Activated CD4-positive, alpha-beta T cell treated with anti-CD3 and anti-CD28 coated beads for 48 hours (primary cell): ENCODE measurements at places on chromosomes 13 and 19.

- no peak for DNase-seq
Observed at GRCh38 chr13:86729206-86729605, 930.0 kb upstream of the SLITRK6 start.

GRCh38 chr13:68998056-68998455, 1109.6 kb upstream of the ATXN8OS start:
- no peak for DNase-seq

- peak; percentile 59 for DNase-seq
Observed at GRCh38 chr19:33796164-33796875, at the start of gene KCTD15. Gene KCTD15, plus strand, starts transcription at chr19:33796870. Its CDS starts 3,585 bp downstream, at chr19:33800455.

DNA sequence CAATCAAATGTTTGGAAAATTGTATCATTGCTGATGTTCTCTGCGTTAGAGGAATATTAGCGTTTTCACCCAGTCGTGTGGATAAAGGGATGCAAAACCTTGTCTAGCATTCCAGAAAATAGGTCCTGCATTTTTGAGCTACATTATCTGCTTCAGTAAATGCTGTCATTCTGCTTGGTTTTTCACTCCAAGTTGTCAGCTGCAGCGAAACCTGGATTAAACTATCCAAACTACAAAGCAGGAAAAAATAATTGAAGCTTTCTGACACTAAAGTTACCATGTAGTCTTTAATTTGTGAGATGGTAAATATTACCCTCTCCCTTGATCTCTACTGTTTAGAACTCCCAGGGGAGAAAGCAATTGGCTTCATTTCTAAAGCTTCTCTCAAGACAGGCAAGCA, 1795.5 kb upstream of the PRR20A start:
- DNase-seq: no peak

DNA sequence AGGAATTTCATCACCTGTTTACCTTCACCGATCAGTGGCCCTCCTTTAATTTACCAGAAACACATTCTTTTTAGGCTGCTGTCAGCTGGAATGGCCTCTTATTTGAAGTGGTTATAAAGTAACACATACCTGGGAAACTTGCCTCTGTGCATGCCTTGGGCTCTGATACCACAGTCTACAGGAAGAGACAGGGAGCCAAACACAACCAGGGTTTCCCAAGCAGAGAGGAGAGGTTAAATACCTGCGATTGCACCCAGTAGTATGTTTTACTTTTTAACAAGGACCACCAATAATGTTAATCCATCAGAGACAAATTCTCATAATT, 444.0 kb upstream of the SGCG start:
- DNase-seq: no peak

DNA sequence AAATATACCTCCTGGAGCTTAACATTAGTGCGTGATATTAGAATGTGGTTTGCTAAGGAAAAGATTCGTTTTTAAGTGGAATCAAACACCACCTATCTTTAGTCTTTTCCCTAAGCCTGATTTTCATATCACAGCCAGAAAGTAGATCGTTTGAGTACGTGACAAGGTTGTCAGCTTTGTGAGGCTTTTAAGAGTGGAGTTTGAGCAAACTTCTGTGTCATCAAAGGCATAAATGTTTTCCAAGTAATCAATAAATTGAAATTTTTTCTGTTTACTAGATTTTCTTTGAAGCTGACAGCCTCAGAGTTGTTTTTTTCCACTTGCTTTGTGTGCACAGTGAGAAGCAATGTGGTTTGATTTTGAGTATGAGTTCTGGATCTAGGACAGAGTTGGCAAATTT, 6.5 kb upstream of the ZNF331 start:
- no peak for DNase-seq

- DNase-seq: no peak
Observed at GRCh38 chr13:68851026-68851425, 1256.6 kb upstream of the ATXN8OS start.

DNA sequence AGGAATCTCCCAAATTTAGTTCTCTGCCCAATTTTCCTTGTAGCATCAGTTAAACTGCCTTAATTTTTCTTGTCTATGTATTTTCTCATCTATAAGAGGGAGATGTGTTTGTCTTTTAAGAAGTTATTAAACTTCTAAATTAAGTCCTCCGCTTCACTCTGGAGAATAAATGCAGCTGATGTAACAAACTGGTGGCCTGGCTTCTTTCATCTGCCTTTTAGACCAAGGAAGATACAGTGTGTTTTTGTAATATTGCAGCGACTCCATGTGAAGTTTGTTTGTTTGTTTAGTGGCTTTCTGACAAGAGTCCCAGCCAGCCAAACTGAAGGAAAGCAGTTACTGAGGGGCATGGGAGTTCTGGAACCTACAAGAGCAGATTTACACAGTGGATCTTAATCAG, 56.4 kb downstream of the KLF12 start:
- no peak for DNase-seq

DNA sequence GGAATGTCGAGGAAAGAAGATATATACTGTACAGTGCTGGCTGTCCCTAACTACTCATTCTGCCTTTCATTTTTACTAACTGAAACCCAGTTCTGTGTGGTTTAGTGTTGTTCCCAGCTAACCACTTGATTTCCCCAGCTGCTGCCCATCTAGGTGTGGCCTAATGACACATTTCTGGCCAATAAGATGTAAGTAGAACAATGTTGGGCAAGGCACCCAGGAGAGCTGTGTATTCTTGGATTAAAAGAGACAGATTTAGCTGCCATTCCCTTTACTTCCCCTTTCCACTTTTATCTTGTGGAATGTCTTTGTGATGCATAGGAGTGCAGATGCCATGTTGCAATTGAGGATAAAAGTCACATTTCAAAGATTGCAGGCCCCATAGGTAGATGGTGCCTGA, 28.3 kb upstream of the PCDH9 start:
- no peak for DNase-seq

DNA sequence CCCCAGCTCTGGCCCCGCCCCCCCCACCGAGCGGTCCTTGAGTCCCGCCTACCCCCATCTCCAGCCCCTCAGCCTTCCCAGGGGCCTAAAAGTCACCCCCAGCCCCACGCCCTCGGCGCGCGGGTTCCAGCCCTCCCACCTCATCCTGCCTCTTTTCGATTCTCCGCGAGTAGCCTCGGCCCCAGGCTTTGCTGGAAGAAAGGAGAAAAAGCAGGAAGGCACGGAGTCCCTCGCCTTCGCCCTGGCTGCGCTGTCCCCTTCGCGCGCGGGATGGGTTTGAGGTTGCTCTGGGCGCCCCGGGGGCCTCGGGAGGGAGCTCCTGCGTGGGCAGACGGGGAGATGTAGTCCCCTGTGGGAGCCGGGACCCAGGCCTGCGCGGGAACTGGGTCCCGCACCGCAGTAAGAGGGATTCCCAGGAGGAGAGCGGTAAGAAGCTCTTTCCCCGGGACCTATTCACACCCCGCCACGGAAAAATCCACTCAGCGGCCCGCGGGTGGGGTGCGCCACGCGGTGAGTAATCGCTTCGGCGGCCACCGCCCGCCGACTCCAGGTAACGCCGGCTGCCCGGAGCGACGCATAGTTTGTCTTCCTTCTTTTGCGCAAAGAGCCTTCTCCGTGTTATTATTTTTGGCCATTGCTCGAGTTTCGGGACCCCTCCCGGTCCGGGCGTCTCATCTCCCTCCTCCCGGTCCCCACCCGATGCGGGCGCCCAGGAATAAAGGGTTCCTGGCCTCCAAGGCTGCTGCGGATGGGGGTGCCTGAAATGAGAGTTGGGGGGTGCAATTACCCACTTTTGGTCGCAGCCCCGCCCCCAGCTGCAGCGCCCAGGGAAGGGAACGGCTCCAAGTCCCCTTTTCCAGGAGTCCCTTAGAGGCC, 865 bp upstream of the CRLF1 start:
- no peak for DNase-seq

- no peak for DNase-seq
Observed at GRCh38 chr13:50627111-50627510, 216.4 kb downstream of the DLEU7 start.

GRCh38 chr13:100547791-100548201, 40.8 kb downstream of the GGACT start:
- no peak for DNase-seq

- no peak for DNase-seq
Observed at GRCh38 chr13:43434191-43434590, 352.6 kb downstream of the ENOX1 start.

DNA sequence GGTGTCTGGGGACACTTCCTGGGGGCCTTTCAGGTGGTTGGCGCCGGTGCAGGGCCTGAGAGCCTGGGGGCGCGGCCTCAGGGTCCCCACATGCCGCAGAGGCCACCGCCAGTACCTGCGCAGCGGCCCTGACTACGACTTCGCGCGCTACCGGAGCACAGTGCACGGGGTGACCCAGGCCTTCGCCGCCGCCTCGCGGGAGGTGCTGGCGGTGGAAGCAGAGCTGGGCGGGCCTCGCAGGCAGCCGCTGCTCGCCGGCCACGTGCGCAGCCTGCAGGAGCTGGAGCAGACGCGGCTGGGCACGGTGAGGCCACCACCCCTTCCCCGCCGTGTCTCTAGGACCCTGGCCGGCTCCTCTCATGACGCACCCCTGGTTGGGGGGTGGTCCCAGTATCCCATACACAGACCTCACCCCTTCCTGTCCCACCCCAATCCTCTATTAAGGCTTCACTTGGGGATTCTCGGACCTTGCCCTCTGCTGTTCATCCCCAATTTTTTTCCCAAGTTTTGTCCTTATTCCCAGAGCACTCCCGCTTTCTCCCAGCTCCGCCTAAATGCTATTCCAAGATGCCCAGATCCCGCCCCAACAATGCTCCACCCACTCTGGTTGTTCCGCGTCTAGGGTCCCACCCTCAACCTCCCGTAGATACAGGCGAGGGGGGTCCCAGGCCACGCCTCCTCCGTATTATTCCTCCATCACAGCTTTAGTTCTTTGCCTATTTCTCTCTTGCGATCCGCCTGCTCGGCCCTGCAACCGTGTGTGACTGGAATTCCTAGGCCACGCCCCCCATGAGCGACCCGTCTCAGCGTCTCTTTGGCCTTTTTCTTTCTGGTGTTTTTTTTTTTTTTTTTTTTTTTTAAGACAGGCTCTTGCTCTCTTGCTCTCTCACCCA, 1.0 kb downstream of the REX1BD start:
- peak; percentile 83 for DNase-seq

GRCh38 chr19:39557811-39558623, 18.1 kb upstream of the EID2 start:
- peak; percentile 22 for DNase-seq

DNA sequence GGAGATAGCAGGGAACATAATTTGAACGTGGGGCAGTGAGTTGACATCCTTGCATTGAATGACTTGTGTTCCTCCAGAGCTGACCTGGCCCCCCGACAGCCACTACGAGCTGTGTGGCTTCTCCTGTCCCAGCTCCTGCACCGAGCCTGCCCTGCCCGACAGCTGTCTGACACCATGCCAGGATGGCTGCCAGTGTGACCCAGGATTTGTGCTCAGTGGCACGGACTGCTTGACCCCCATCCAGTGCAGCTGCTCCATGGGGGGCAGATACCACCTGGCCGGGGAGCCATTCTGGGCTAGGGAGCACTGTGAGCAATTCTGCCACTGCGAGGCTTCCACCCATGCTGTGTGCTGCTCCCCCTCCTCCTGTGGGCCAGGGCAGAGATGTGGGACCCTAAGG, 29.2 kb upstream of the FXYD3 start:
- no peak for DNase-seq

DNA sequence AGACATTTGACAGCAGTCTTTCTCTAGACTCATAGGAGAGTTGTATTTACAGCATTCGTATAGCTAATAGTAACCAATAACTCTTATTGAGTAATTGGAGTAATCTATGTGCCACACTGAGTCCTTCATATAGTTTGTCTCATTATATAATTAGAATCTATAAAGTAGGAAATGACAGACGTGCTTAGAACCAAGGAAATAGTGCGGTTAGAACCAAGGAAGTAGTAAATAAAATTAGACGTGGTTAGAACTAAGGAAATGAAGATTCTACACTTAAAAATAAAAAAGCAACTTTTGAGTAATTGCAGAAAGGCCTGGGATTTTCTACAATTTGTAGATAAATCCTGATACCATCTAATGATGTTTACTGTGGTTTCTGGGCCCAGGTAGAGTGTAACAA, 107.8 kb upstream of the TNFSF11 start:
- no peak for DNase-seq

DNA sequence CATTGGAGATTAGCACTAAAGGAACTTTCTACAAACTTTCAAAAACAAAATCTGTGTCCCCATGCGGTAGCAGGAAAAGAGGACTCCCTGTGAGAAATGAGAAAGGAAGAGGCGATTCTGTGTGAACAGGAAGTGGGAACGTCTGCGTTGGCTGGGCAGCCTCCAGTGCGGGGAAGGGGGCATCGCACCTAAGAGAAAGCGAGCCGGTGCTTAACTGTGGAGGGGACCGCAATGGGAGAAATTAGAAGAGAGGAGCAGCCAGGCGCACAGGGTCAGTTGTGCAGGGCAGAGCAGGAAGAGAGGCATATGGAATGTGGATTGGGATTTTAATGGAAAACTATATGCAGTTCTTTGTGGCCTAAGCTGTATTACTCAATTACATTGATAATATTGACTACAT, 77.4 kb upstream of the DOCK9 start:
- DNase-seq: no peak

- DNase-seq: no peak
Observed at GRCh38 chr13:77492982-77493381, 42.5 kb upstream of the SCEL start.

DNA sequence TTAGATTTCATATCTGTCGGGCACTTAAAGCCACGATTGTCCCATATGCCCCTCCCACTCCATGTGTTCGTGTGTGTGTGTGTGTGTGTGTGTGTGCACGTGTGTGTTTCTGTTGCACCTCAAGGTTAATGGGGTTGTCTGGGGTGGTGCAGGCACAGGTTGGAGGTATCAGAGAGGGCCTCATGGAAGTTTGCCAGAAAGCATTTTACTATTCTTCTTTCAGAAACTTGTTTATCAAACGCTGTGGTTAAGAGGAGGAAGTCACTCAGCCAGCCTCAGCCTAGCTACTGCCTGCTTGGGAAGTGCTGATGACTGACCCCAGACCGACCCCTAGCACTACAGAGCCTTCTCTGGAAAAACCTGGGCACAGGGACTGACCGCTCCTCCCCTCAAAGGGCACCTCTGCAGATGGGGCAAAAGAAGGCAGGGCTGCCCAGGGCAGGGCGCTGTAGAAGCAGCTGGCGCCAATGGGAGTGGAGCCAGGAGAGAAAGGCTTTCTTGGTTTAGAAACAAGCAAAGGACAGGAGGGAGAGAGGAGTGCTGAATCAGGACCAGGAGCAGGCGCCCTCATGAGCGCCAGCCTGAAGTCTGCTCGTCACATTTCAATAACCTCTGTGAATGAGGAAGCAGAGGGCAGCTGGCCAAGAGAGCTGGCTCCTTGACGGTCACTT, 3.9 kb downstream of the SIAH3 start:
- DNase-seq: peak; percentile 20

- no peak for DNase-seq
Observed at GRCh38 chr19:49818649-49819370, 721 bp downstream of the MED25 start.
